ENCODE measurements at places on chromosomes 4 and X. TPM values are rescaled to one million over a fixed set of nuclear protein-coding genes. Genes with fewer than 3 reads are reported as not detected.

Gene MAGEE1
- total RNA-seq = 3.8 TPM

Gene SSX4
- not detected for total RNA-seq

Gene ARAP2
- 6.8 TPM for total RNA-seq

Gene AKAP14
- not detected for total RNA-seq

Gene GC
- total RNA-seq = not detected

Gene GABRE
- 51.8 TPM for total RNA-seq

Gene USP26
- total RNA-seq = not detected

Gene KLHL4
- 0.91 TPM for total RNA-seq

Gene ARL9
- total RNA-seq = not detected

Gene DSPP
- total RNA-seq = not detected

Gene REPS2
- total RNA-seq = 4.4 TPM

Gene TCP11X2
- not detected for total RNA-seq

Gene HPGDS
- total RNA-seq = 0.59 TPM

Gene MTMR8
- total RNA-seq = 0.76 TPM

Measured in heart right ventricle (tissue), 16 donors.